Stimulated activated CD8-positive, alpha-beta memory T cell treated with anti-CD3 and anti-CD28 coated beads, Interleukin-2, amount 100 ng/mL, for 1 hour (primary cell): ENCODE measurements at places on chromosomes 12 and 14.

GRCh38 chr14:20973501-20973900 lies 16.3 kb upstream of the METTL17 start:
- DNase-seq: no peak

- DNase-seq: no peak
Observed at GRCh38 chr14:51498411-51499227, 153.1 kb upstream of the FRMD6 start.

DNA sequence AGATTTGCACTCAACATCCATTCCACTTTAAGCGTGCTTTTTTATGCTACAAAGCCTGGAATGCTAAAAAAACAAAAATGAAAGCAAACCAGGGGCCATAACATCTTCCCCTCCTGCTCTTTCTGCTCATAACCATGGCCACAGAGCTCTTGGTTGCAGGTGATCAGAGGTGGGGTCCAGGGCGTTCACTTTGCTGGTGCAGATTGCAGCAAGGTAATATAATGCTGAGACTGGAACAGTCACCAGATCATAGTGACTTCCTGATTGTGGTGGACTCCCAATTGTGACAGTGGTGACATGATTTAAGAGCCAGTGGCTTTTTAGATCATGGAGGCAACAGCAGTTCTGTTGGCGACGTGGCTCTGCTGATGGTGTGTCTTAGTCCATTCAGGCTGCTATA lies 115.0 kb upstream of the CPM start:
- DNase-seq: no peak

GRCh38 chr14:105292826-105293711 lies 7.7 kb downstream of the BRF1 start:
- DNase-seq: no peak

DNA sequence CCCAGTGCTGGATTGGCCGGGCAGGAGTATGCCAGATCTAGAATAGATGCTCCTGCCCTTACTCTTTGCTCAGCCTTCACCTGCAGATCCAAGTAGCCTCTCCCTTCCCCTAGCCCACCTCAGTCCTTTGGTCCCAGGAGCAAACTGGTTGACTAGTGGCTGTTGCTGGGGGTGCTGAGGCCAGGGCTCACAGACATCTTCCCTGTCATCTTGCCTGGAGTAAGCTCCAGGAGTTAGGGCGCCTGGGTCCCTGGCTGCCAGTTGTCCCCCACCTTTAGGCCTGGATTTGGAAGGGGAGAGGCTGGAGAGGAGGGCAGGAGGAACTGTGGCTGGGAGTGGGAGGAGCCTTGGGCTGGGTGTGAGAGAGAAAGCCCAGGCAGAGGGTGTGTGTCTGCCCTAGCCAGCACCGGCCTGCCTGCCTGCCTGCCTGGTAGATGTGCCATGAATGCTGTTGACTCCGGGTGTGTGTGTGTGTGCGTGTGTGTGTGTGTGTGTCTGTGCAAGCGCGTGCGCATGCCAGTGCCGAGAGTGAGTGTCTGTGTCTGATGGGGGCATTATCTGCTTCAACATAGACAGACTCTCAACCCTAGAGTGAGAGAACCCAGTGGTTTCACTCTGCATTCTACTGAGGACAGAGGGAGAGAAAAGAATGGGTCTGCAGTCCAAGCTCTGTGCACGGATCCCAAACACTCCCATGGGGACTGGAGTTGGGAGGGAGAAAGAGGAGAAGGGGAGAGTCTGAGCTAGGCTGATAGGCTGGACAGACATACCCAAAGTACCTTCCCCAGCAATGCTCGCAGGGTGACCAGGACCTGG lies 845 bp upstream of the RARG start:
- DNase-seq: no peak

- DNase-seq: no peak
Observed at GRCh38 chr12:58097741-58098140, 156.4 kb downstream of the ATP23 start.

DNA sequence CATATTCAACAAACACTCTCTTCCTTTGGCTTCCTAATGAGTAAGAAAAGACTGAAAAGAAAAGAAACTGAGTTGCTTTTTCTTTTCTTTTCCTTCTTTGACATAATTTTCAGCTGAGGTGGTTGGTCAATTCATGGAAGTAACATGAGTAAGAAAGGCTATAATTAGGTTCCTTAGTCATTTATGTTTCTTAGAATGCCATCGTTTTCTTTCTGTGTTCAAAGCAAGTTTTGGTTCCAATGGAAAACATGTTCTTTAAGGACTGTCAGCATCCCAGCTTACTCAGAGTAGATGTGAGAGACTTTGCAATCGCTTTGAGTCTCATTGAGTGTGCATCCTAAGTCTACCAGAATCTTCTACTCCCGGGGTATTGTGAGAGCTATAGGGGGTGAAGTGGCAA lies 882.4 kb downstream of the DIO2 start:
- no peak for DNase-seq

DNA sequence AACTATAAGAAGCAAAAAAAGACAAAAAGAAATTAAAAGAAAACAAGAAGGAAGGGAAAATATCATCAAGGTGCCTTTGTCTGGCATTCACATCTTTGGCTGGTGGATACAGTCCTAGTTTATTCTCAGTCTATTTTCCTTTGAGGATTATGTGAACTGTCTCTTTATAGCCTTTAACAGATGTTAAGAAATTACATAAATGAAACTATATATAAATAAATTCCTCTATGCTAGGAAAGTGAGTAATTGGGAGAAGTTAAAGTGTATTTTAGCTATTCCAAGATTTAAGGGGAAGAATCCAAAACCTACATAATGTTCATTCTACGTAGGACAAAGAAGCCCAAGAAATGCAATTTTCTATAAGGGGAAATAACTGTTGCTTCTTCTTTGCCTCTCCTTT lies 316.3 kb downstream of the ADAMTS20 start:
- DNase-seq: no peak

GRCh38 chr12:123042833-123043232 lies 62.4 kb downstream of the ARL6IP4 start:
- DNase-seq: no peak

GRCh38 chr12:95838125-95838524 lies 20.6 kb upstream of the SNRPF start:
- DNase-seq: no peak

GRCh38 chr12:12281134-12281533 lies 14.3 kb upstream of the LRP6 start:
- DNase-seq: no peak

DNA sequence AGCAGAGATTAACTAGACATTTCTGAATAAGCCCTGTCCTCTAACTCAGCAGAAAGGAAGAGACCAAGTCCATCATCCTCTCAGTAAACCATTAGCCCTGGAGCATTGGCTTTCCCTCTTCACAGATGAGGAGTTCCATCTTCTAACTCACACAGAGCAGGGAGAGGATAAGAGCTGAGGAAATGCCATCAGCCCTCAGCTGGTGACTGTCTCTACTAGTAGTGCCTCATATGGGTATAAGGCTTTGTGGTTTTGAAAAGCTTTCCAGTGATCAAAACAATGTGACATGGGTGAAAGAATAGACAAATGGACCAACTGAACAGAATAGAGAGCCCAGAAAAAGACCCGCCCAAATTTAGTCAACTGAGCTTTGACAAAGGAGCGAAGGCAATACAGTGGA lies 197.2 kb upstream of the NUDT4 start:
- DNase-seq: no peak

DNA sequence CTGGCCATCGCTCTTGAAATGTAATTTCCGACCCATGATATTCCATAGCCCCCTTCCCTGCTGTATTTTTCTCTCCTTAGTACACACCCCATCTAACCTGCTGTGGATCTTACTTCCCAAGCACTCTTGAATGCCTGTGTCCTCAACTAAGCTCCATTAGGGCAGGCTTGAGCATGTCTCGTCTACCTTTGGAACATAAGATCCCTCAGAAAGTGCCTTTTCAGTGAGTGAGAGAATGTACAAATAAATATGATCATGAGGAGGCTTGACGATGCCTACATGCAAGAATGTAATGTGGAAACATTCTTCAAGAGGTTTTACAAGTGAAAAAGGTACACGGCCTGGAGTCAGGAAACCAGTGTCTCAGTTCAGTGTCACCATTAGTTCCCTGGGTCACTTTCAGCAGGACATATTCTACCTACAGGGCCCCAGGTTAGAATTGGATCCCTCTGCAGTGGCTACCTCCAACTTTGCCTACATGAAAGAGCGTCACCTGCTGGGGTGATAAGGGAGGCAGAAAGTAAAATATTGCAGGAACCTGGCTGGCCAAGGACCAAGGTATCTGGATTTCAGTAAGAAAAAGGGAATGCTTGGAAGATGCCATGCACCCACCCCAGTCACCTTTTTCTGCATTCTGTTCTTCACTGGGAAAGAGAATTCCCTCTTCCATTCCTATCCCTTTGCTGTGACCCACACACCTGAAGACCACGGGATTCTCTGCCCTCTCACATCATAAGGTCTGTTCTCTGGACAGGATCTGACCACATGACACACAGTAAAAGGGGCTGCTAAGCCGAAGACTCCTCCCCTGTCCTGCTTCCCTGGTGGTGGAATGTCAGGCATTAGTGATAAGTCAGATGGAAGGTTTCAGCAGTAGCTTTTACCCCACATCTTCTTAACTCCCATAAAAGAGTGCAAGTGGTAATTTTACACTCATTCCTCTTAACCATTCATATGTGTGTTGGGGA lies 24.6 kb upstream of the SERPINA1 start:
- DNase-seq: no peak

DNA sequence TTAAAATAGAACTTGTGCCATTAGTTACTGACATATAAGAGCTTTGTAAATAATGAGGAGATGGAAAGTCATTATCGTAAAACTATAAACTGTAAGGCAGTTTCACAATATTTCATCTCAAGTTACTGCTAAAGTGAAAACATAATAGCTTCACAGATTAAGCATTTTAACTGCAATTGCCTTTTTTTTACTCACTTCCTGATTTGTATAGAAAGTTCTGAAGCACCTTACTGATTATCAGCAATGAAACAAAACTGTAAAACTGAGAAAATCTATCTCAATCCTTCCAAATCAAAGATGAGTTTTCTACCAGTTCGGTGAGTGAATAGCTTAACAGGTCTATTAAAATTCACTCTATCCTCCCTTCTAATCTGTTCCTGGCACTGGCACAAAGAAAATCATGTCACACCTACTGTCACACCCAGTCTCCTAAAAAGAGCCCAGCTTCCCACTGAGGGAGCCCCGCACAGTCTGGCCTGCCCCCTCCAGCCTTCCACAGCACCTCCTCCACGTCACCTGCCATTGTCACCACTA lies 161.4 kb upstream of the ABCD2 start:
- no peak for DNase-seq

DNA sequence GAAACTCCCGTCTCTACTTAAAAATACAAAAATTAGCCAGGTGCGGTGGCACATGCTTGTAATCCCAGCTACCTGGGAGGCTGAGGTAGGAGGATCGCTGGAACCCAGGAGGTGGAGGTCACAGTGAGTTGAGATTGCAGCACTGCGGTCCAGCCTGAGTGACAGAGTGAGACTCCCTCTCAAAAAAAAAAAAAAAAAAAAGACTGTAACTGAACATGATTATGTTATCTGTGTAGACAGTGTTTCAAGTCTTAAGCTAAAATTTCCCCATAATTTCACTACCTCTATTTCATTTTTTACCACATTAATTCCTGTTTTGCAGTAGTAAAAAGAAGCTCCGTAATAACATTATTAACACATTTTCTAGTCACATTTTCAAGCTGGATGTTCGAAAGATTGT lies 5.4 kb downstream of the PLBD1 start:
- DNase-seq: no peak

GRCh38 chr12:50519353-50519752 lies 14.6 kb downstream of the DIP2B start:
- DNase-seq: no peak

DNA sequence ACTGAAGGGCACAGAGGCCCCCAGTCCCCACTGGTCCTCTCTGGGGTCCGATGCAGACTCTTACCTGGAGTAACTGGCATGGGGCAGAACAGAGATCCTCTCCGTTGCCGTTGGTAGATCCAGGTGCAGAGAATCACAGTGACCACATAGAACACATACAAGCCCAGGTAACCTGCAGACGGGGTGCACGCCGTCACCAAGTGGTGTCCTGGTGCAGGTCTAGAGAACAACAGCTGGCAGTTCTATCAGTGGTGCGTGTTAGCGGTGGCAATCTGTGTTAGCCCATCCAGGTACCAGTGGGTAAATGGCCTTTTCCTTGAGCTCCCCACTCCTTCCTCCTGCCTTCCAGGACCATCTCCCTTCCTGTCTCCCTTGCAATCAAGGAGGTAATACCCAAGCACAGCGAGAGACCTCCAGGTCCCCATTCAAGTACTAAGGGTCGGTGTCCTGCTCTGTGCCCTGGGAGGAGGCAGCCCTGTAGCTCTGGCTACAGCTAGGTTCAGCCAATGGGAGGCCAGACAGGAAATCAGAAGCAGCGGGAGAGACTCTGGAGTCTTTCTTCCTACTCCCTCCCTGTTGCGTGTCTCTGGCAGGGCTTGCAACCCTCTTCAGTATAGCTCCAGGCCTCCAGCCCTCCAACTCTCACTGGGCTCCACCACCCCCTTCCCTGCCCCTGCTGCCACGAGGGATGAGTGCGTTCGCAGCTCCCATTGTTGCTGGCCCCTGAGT lies 15.8 kb downstream of the SLC8B1 start:
- no peak for DNase-seq

GRCh38 chr14:76828339-76829012 lies 2.3 kb downstream of the LRRC74A start:
- DNase-seq: no peak

DNA sequence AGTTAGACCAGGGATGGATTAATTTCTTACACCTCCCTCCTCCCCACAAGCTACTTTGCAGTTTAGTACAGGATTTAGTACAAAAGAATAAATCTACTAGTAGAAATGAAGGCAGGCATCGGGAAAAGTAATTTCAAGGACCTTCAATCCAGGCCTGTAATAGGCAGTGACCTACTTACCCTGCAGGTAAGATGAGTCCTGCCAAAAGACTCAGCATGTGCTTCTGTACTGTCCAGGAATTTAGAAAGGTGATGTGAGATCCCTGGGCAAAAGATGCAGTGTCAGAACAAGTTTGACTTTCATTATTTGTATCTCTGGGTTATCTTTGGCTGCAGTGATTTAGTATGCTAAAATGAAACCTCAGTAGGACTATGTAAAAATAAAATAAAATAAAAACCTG lies 403.0 kb downstream of the NOVA1 start:
- DNase-seq: no peak

GRCh38 chr12:75207338-75208083 lies 2.1 kb downstream of the KCNC2 start:
- DNase-seq: no peak

GRCh38 chr12:28294300-28294699 lies 104.0 kb downstream of the CCDC91 start:
- DNase-seq: no peak

- DNase-seq: no peak
Observed at GRCh38 chr12:18294889-18295288, 33.6 kb downstream of the PIK3C2G start.

GRCh38 chr12:2152134-2152533 lies 99.3 kb downstream of the CACNA1C start:
- DNase-seq: no peak
